Activated naive CD4-positive, alpha-beta T cell treated with anti-CD3 and anti-CD28 coated beads for 36 hours (primary cell): ENCODE measurements at places on chromosomes 1 and 21.

DNA sequence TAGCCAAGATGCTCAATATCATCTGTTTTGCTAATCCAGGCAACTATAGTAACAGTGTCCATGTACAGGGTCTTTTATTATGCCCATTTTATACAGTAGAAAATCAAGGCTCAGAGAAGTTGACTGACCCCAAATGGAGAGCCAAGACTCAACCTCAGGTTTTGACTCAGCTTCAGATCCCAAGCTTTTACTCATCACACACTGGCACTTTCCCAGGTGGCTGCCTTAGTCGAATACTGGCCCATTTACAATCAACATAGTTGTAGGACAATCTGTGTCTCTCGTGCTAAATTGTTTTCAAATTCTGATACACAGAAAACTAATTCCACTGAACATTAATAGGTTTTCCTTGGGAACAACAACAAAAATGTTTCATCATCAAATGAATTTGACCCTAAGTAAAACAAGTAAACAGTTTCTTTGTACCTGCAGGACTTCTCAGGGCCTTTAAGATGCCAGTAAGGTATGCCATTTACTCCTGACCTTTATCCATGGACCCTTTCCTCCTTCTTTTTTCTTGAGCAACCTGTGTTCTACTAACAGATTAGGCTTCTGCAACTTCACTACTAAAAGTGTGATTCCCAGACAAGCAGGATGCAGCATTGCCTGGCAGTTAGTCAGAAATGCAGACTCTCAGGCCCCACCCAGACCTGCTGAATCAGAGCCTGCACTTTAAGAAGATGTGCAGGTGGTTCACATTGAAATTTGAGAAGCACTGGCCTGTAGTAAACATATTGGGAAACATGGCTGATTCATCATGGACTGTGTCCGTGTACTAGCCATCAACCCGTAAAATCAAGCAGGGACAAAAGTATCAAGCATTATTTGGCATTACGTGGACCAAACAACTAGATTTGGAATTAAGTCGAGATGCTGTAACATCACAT, 128.8 kb downstream of the RRAGC start:
- peaks cover 59% of the 10 kb centered on the region for H3K27me3 ChIP-seq
- DNase-seq: no peak
- H3K4me3 ChIP-seq: no peak overlapping the region
- H3K36me3 ChIP-seq: no peaks in the 10 kb centered on the region
- no peak overlapping the region for H3K27ac ChIP-seq
- H3K4me1 ChIP-seq: no peaks in the 10 kb centered on the region

- H3K27ac ChIP-seq: no peak overlapping the region
- H3K36me3 ChIP-seq: no peaks in the 10 kb centered on the region
- no peaks in the 10 kb centered on the region for H3K4me1 ChIP-seq
- H3K27me3 ChIP-seq: peaks cover 8% of the 10 kb centered on the region
These were observed 94.8 kb downstream of the DIRAS3 start for GRCh38 chr1:67955591-67955990.

GRCh38 chr1:171999756-172000155, 158.5 kb downstream of the DNM3 start:
- H3K27ac ChIP-seq: no peak overlapping the region
- H3K36me3 ChIP-seq: no peaks in the 10 kb centered on the region
- no peaks in the 10 kb centered on the region for H3K4me1 ChIP-seq
- H3K4me3 ChIP-seq: no peak overlapping the region

DNA sequence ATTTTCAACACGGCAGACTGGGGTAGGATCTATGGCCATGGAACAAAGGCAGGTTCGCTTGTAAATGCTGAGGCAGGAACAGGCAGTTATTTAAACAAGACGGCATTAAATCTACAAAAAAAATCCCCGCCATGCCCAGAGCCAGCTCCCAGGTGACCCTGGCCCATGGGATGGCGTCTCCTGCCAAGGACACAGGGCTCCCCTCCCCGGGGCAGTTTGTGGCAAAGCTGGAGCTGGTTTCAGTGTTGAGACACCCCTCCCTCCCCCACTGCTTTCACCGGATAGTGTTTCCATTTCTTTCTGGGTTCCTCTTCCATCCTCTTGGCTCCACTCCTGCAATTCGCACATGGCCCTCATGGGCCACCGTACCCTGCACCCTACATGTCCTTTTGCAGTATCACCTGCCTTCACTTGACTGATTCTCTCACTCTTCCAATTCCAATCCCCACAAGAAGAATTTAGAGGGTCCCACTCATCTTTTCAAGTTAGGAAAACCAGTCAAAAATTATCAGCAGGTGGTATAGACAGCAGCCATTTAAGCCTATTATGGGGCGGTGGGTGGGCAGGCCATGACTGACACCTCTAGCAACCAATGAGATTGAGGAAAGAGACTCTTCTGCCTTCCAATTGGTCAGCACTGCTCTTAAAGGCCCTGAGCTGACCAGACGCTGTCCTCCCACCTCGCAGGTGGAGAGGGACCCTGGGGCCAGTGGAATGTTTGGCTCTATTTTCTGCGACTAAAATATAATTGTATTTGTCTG, 52.0 kb downstream of the OLIG1 start:
- H3K4me1 ChIP-seq: peaks cover 6% of the 10 kb centered on the region
- DNase-seq: no peak
- H3K27ac ChIP-seq: no peak overlapping the region
- H3K27me3 ChIP-seq: no peaks in the 10 kb centered on the region
- H3K36me3 ChIP-seq: no peaks in the 10 kb centered on the region

- H3K4me1 ChIP-seq: no peaks in the 10 kb centered on the region
- no peak for DNase-seq
- H3K27ac ChIP-seq: no peak overlapping the region
These were observed 36.7 kb downstream of the ETNK2 start for GRCh38 chr1:204115116-204115515.

DNA sequence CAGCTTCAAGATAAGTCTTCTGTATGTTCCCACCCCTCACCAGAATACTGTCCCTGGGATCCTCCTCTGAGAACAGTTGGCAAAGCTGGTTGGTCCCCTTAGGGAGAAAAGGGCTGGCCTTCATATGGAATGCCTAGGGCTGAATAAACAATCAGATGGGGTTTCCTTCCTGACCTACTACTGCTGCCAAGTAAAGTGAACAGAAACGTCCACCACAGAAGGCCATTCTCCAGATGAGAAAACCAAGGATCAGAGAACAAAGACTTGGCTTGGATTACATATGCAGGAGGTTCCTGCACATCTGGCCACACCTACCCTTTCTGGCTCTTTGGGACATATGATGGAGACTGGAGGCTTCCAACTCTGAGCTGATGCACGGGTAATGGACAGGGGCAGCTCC, 194.5 kb downstream of the HIVEP3 start:
- no peak overlapping the region for H3K27ac ChIP-seq
- no peaks in the 10 kb centered on the region for H3K27me3 ChIP-seq
- DNase-seq: no peak

- no peak overlapping the region for H3K27ac ChIP-seq
- H3K4me3 ChIP-seq: no peak overlapping the region
- peaks cover 1% of the 10 kb centered on the region for H3K27me3 ChIP-seq
- H3K36me3 ChIP-seq: no peaks in the 10 kb centered on the region
- no peak for DNase-seq
These were observed 93.6 kb downstream of the SNRPE start for GRCh38 chr1:203954788-203955552.

- H3K36me3 ChIP-seq: no peaks in the 10 kb centered on the region
- H3K4me1 ChIP-seq: no peaks in the 10 kb centered on the region
- no peak overlapping the region for H3K27ac ChIP-seq
- peak; percentile 62 for DNase-seq
- peaks cover 20% of the 10 kb centered on the region for H3K27me3 ChIP-seq
These were observed 625.2 kb downstream of the LMO4 start for GRCh38 chr1:87953732-87954344.
